ENCODE measurements at places on chromosomes 7 and 10.

DNA sequence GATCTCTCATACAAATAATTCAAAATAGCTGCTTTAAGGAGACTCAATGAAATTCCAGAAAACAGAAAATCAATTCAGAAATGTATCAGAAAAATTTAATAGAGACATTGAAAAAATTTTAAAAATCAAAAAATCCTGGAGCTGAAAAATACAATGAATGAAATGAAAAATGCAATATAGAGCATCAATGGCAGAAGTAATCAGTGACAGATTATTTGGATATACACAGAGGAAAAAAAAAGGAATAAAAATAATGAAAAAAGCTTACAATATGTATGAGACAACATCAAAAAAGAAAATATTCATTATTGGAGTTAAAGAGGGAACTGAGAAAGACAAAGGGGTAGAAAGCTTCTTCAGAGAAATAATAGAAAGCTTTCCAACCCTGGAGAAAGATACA, 122.9 kb upstream of the KLF14 start:
- no peak for DNase-seq

GRCh38 chr10:42992957-42993390, 83.9 kb upstream of the RET start:
- no peak for DNase-seq

- DNase-seq = no peak
Measured at GRCh38 chr7:47498229-47499056, 83.5 kb downstream of the TNS3 start.

GRCh38 chr10:122254831-122255230, 16.3 kb upstream of the BTBD16 start:
- DNase-seq = no peak

GRCh38 chr7:105339404-105340323, 49.1 kb downstream of the SRPK2 start:
- no peak for DNase-seq

All from stimulated activated naive CD8-positive, alpha-beta T cell treated with anti-CD3 and anti-CD28 coated beads, Interleukin-15, amount 100 ng/mL, for 72 hours (primary cell).